NCI-H460 (cell line): ENCODE measurements at places on chromosomes 1 and 21.
A peak's percentile ranks its signal among the peaks of the same experiment; 100 is the strongest.

- no peak for DNase-seq
Observed at GRCh38 chr1:81590171-81590570, 210.6 kb upstream of the ADGRL2 start.

DNA sequence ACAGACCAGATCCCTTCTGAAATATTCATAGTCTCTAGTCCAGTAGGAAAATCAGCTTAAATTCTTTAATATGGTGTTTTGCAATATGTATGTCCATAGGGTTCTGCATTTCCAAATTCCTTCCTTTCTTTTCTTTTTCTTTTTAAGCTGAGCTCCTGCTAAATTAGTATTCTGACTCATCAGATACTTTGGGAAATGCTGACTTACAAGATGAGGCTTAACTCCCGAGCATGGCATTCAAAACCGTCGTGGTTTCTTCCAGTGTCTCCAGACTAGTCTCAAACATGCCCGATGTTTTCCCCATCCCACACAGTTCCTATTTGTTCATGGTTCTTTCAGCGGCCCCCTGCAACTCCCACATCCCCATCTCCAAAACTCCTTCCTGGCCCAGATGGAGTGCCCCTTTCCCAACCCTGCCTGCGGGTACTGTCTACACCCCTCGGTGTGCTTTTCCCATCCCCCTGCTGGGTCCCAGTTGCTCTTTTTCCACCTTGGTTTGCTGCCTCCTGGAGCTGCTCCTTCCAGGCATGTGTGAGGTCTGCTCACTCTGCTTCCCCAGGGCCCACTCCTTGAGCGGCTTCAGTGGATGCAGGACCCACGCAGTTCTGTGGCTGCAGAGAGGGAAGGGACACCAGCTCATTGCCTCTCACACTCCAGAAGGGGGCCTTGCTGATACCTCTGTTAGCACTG lies 19.5 kb upstream of the ETV3 start:
- no peak for DNase-seq

DNA sequence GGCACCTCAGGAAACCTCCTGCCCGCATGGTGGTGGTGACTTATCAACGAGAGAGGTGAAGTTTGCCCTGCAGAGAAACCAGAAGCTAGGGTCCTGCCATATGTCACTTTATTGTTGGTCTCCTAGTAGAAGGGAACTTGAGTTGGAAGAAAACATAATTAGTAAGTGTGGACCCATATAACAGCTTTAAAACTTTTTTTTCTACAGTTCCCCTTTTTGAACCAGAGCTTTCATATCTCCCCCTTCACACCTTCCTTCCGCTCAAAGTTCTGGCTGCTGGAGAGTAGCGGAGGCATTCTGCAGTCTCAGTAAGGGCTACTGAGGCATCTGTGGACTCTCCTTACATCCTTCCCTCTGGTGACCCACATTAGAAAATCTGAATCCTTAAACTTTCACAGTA lies 48.9 kb downstream of the PHC2 start:
- no peak for DNase-seq

DNA sequence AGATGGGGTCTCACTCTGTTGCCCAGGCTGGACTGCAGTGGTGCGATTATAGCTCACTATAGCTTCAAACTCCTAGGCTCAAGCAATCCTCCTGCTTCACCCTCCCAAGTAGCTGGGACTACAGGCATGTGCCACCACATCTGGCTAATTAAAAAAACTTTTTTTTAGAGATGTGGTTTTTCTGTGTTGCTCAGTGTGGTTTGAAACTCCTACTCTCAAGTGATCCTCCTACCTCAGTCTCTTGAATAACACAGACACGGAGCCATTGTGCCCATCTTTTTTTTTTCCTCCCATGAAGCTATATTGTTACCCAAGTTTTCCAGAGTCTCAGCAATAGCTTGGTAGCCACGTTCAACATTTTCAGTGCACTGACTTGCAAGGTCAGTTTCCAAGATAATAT lies 2.7 kb downstream of the GIPC2 start:
- no peak for DNase-seq

DNA sequence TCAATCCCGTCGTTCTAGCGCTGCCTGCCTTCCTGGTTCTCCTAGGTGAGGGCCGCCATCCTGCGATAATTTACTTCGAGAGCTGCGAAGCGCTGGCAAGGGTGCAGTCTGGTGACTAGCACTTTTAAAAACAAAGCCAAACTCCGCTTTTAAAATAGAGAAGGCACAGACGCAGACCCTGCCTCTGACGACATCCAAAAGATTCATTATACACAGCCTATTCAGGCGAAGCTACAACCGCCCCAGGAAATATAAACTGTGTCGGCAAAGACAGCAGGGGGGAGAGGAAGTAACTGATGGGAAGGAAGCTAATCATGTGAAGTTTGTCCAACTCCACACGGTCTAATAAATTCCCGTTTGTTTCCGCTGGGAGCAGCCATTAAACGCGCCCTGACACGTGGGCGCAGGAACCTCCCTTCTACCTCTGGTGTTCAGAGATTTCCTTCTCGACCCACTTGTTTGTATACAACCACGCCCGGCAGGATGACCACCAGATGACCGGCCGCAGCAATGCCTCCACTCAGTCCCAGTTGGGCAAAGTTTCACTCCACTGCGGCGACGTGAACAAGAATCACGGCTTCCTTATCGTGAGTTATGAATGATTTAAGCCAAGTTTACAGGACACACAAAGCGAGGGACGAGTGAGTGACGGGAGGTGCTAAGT lies 1.3 kb downstream of the GNG12 start:
- peak; percentile 74 for DNase-seq

DNA sequence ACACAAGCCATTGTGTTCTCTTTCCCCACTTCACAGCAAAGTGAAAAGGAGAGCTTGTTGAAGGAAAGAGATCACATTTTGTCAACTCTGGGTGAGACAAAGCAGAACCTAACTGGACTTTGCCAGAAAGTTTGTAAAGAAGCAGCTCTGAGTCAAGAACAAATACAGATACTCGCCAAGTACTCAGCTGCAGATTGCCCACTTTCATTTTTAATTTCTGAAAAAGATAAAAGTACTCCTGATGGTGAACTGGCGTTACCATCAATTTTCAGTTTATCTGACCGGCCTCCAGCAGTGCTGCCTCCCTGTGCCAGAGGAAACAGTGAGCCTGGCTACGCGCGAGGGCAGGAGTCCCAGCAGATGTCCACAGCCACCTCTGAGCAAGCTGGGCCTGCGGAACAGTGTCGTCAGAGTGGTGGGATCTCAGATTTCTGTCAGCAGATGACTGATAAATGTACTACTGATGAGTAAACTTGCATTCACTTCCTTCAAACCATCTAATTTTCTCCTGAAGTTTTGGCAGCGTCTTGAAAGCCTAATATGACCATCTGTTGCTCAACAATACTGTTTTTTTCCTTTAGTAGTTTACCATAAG lies 43.7 kb downstream of the BACH1 start:
- DNase-seq: no peak

GRCh38 chr1:100810360-100810759 lies 84.3 kb downstream of the EXTL2 start:
- no peak for DNase-seq

GRCh38 chr1:17711941-17712340 lies 43.2 kb upstream of the ACTL8 start:
- DNase-seq: no peak

DNA sequence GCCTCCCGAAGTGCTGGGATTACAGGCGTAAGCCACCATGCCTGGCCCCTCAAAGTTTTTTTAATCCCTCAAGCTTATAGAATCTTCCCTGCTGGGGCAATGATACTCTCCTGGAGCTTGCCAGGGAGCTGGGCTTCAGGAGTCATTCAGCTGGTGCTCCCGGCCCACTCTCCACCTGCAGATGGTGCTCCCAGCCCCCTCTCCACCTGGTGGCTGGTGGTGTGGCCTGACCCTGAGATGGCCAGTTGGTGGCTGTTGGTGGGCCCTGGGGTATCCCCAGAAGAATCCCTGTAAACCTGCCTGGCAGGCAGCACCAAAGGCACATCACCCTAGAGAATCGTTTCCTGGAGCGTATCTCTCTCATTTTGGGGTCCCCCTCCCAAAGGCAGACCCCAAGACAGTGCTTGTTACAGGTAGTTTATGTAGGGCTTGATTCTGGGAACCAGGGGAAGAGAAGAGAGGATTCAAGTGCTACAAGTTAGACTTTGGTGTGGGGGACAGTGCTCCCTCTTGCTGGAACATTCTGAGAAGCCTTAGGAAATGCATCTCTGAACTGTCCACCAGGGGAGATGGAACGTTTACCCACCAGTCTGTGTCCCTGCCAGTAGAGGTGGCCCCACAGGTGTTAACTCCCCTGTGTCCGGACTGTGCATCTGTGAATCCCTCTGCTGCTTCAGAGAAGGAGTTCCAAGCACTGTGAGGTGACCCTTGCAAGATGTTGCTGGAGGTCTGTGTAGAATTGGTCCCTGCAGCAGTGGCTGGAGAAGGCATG lies 29.1 kb upstream of the ACTL8 start:
- DNase-seq: no peak

DNA sequence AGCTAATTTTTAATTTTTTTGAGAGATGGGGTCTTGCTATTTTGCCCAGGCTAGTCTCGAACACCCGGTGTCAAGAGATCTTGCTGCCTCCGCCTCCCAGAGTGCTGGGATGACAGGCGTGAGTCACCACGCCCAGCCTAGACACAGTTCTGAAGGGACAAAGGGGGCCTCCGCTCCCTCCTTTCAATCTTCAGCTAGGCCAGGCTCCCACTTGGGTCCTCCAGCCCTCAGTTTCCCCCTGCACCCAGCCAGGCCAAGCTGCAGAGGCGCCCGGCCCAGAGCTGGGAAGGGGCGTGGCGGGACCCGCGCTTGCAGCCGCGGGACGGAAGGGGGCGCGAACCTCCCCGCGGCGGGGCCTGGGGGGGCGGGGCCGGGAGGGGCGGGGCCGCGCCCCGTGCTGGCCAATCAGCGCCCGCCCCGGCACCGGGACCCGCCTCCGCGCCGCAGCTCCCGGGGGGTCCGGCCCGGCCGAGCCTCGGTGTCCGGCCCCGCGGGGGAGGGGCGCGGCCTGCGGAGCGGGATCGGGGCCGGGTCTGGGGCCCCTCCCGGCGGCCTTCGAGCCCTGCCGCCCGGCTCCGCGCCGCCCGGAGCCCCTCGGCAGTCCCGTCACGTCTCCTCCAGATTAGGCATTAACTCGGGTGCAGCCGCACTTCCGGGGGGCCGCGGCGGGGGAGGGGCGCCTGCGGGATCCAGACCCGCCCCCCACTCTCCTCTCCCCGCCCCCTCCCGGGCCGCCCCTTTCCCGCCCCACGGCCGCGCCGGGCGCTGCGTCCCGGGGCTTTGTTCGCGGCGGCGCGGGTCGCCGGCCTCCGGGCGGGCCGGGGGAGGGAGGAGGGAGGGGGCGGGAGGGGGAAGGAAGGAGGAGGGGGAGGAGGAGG lies 559 bp upstream of the AGRN start:
- DNase-seq: peak; percentile 71

DNA sequence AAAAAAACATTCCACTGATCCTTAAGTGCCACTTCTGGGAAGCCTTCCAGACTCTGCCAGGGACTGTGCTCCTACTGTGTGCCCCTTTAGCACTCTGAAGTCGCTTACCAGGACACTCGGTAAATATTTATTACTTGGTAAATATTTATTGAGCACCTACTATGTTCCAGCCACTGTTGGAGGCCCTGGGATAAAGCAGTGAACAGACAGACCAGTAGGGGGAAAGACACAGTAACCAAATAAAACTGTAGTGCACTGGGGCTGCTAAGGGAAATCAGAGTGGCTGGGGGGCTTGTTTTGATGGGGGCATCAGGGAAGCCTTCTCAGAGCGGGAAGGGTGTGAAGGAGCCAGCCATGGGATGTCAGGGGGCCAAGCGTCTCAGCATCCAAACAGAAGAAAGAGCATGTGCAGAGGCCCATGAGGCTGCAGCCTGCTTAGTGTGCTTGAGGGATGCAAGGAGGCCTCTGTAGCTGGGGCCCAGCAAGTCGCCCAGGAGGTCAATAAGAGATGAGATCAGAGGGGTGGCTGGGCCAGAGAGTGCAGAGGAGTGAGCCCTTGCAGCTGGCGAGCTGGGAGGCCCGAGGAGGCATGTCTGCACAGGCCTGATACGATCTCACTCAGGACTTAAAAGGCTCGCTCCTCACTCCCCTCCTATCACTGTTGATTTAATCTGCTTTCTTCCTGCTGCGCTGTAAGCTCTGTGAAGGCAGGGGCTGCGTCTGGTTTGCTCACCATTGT lies 28.6 kb downstream of the KAZN start:
- no peak for DNase-seq

- DNase-seq: no peak
Observed at GRCh38 chr1:192762265-192762664, 46.6 kb upstream of the RGS2 start.

- no peak for DNase-seq
Observed at GRCh38 chr1:51518033-51518585, 957 bp downstream of the EPS15 start.

DNA sequence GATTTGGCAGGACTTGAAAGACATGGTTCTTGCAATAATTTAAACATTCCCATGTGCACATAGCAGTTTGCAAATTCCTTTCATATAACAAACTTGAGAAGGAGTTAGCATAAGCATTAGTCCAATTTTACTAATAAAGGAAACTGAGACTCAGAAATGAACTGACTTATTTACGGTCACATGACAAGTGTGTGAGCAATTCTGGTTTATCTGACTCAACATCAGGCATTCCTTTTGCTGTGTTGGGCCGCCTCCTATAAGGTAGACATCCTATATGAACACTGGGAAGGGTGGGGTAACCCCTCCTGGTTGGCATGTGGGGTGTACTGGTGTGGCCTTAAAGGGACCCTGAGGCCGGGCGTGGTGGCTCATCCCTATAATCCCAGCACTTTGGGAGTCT lies 8.5 kb upstream of the CPT2 start:
- DNase-seq: no peak

GRCh38 chr1:22606161-22606560 lies 30.3 kb upstream of the C1QA start:
- DNase-seq: no peak

GRCh38 chr1:77830946-77831345 lies 51.5 kb downstream of the MIGA1 start:
- no peak for DNase-seq

DNA sequence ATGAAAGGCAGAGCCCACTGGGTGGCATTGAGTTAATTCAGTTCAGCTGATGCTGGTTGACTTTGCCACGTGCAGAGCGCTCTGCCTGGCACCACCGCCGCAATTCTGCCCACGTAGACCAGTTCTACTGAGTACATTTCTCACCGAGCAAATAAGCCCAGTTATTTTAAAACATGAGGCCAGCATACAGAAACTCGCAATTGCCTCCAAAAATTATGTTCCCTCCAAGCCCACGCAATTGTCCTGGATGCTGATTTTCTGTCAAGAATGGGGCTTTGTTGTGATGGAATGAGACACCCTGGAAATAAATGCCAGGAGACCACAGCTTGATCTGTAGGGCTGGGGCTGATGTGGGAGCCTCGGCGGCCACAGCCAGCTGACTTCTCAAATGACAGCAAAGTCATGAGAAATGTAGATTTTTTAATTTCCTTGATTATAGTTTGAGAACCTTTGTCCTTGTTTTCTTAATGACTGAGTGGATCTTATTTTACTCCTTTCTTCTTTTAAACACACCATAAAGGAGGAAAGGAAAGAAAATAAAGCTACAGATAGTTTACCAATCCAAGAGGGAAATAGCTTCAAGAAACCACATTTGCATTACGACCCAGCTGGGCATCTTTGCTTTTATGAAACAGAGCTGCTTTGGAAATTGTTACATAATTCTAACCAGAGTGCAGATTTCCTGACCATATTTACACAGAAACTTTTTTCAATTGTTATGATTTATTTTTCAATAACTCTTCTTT lies 11.6 kb upstream of the PARP1 start:
- no peak for DNase-seq

- no peak for DNase-seq
Observed at GRCh38 chr1:101908980-101909379, 87.7 kb downstream of the OLFM3 start.
